ENCODE measurements at places on chromosomes 1 and 21. TPM values are rescaled to one million over a fixed set of nuclear protein-coding genes. Genes with fewer than 3 reads are reported as not detected.

DNA sequence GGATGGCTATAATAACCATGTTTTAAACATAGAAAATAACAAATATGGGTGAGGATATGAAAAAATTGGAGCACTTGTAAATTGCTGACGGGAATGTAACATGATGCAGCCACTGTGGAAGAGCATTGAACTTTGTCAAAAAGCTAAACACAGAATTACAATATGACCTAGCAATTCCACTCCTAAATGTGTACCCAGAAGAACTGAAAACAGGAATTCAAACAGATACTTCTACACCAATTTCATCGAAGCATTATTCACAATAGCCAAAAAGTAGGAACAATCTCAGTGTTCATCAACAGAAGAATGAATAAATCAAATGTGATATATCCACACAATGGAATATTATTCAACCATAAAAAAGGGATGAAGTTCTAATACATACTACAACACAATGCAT lies 32.7 kb upstream of the COA6 start:
- no peak for DNase-seq

GRCh38 chr21:29928537-29928936 lies 11.3 kb downstream of the GRIK1 start:
- no peak for DNase-seq

DNA sequence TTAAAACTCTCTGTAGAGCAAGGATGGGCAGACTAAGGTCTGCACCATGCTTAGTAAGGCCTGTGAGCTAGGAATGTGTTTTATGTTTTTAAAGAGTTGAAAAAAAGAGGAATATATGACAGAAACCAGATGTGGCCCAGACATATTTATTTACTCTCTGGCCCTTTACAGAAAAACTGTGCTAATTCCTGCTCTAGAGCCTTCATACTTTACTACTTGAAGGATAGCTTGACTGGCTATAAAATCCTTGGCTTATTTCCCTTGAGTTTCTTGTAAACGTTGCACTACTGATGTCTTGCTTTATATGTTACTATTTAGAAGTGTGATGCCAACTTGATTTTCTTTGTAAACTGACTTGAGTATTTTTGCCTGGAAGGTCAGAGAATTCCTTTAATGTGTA lies 33.5 kb downstream of the CTBS start:
- DNase-seq: no peak

The C1orf105 gene
- total RNA-seq: not detected
